ENCODE measurements at places on chromosomes 7 and 10.

- no peak for DNase-seq
These were observed 36.7 kb upstream of the PRPS1L1 start for GRCh38 chr7:18064242-18064838.

DNA sequence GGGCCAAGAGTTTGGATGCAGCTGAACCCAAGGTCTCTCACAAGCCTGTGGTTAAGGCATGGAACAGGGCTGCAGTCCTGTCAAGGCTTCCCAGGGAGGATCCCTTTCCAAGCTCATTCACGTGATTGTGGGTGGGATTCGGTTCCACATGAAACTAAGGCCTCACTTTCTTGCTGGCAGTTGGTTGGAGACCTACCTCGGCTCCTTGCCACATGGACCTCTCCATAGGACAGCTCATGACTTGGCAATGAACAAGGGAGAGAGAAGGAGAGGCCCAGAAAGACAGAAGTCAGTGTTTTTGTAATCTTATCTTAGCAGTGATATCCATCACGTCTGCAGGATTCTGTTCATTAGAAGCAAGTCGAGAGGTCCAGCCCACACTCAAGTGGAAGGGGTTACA is 583.8 kb downstream of the LRMDA start:
- DNase-seq = no peak

DNA sequence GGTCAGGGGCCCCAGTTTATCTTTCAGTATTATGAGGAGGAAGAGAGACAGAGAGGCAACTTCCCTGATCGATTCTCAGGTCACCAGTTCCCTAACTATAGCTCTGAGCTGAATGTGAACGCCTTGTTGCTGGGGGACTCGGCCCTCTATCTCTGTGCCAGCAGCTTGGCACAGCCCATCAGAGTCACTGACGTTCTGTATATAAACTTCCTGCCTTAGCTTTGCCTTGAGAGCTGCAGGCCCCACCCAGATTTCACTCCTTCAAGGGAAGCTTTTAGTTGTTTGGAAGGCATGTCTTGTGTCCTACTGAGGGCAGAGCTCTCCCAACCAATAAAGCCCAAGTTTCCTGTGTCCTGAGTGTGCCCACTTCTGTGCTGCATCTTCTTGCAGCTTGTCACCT is 242.5 kb upstream of the PRSS58 start:
- no peak for DNase-seq

- DNase-seq = no peak
These were observed 31.8 kb upstream of the IL15RA start for GRCh38 chr10:6009150-6009549.

DNA sequence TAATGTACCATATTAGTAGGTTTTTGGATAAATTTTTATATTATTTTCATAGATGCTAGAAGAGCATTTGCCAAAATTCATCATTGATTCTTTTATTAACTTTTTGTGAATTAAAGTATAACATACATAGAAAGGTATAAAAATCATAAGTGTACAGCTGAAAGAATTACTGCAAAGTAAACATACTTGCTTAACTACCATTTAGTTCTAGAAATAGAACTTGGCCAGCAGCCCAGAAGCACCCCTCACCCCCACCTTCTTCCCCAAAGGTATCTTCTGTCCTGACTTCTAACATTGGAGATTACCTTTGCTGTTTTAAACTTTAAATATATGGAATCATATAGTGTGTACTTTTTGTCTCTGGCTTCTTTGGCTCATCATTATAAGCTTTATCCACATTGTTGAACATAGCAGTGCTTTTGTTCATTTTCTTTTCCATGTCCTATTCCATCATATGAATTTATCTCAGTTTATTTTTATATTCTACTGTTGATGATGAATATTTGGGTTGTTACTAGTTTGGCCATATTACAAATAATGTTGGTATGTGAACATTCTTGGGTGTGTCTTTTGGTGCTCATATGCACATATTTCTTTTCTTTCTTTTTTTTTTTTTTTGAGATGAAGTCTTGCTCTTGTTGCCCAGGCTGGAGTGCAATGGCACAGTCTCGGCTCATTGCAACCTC is 142.8 kb downstream of the ADK start:
- no peak for DNase-seq

- DNase-seq = no peak
These were observed 150.2 kb upstream of the LRRN3 start for GRCh38 chr7:110940756-110941155.

DNA sequence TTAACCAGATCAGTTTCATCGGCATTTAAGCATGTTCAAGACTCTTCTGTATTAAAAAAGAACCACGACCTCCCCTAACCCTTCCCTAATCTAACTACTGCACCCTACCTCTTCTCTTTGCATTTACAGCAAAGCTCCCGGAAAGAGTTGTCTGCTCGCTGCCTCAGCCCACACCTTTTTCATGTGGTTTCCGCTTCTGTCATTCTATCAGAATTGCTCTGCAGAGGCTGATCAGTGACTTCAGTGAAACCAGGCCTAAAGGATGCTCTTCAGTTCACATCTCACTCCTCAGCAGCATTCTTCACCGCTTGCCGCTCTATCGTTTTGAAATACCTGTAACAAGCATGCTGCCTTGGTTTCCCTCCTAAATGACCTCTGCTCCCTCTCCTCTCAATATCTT is 160.9 kb downstream of the SDK1 start:
- DNase-seq = peak; percentile 44

GRCh38 chr10:20007426-20007825 is 191.2 kb downstream of the PLXDC2 start:
- no peak for DNase-seq

DNA sequence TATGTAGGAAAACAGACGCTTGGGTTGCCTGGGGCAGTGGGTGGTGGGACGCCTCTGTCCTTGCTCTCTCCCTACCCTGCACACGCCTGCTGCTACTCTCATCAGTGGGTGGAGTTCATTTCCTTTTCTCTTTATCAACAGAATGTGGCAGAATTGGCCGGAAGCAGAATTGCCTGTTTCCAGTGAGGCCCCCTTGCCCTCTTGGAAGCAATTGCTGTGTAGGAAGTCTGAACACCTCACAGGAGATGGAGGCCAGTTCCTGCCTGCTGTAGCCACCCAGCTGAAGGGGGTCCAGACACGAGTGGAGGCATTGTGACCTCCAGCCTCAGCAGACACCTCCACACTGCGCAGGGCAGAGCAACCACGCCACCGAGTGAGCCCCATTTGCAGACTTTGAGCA is 331.6 kb upstream of the ZNF32 start:
- DNase-seq = no peak

GRCh38 chr10:127944256-127944655 is 37.4 kb downstream of the PTPRE start:
- DNase-seq = no peak

GRCh38 chr7:80641548-80641947 is 3.1 kb downstream of the CD36 start:
- no peak for DNase-seq

GRCh38 chr10:64014281-64014680 is 493.1 kb downstream of the REEP3 start:
- no peak for DNase-seq

- no peak for DNase-seq
These were observed 14.9 kb upstream of the ARPC1B start for GRCh38 chr7:99359465-99360154.

GRCh38 chr10:4345877-4346646 is 479.9 kb upstream of the AKR1E2 start:
- DNase-seq = no peak

GRCh38 chr10:25766687-25767221 is 167.3 kb upstream of the MYO3A start:
- no peak for DNase-seq

DNA sequence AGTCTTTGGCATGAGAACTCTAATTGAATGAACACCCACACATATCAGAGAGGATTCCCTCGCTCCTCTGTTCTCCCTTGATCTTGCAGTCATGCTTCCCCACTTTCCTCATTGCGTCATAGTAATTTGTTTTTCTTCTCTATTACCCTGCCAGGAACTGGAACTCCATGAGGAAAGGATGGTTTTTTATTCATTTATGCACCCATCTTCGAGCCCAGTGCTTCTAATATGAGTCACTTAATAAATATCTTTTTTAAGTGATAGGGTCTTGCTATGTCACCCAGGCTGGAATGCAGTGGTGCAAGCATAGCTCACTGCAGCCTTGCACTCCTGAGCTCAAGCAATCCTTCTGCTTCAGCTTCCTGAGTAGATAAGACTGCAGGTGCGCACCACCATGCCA is 83.5 kb downstream of the OTUD1 start:
- DNase-seq = no peak

DNA sequence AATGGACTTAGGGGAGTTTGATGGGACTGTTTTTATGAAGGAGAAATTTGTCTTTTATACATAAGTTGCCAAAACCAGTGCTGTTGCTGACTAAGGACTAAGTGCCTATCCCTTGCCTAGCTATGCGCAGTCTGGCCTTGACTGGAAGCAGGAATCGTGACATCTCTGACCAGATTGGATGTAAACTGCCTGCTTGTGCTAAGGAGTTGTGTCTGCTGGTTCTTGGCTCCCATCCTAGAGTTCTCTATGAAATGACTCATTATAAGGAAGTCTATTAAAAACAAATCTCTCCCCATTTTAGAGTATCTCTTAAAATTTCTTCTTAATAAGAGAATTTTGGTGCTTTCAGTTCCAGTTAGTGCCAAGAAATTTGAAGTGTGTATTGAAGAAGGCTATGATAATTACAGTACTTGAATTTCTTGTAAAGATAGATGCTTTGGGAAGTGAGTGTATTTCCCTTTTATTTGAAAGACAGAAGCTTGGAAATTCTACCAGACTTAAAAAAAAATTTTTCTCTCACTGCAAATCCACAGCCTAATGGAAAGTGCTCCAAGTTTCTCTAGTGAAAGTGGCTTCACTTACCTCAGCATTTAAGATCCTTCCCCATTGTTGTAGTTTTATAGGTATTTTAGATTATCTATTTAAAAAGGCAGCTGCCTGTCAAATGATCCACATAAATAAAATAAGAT is 77.6 kb downstream of the BICC1 start:
- no peak for DNase-seq

GRCh38 chr7:106037489-106038176 is 74.5 kb downstream of the SYPL1 start:
- no peak for DNase-seq

- peak; percentile 43 for DNase-seq
These were observed 22.2 kb downstream of the LIPK start for GRCh38 chr10:88728107-88728763.

- DNase-seq = no peak
These were observed 2.1 kb upstream of the SFMBT2 start for GRCh38 chr10:7412928-7413282.

DNA sequence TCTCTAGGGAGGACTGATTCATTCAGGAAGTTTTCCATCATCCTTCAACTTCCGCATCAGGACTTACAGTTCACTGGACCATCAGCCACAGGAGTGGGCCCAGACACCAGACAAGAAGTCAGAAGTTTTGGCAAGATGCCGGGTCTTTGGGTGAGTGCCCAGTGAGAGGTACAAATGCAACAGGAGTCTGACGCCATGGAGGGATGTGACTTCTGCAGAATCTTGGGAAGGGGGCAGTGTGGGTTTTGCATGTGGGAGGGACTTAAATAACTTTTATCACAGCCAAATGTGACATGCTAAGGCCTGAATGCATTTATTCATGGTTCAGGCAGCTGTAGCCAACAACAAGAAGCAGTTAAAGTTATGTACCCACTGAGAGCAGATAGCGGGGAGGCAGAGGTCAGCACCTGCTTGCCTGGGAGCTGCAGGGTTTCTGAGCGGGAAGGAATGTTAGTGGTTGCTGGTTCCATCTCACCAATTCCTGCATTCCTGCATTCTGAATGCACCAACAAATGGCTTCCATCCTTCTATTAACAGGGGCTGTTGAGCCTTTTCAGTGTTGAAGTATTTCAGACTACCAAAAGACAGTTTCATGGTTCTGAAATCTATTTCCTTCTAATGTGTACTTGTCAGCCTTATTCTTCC is 375.2 kb downstream of the PAXIP1 start:
- DNase-seq = no peak

DNA sequence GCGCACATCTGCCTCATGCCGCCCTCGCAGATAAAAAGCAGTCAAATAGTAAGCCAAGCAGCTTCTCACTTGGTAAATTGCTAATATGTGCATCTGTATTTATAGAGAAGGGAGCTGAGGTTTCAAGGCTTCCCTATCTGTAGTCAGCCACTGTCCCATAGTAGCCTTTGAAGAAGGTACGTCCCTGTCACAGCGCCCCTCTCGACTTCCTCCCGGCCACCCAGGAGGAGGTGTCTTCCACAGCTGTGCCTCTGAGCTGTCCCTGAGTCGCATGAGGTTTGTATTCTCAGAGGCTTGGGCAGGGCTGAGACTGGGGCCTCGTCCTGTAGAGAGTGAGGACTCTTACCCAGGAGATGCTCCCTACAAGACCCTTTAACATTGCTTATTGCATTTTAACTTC is 49.0 kb downstream of the SPOCK2 start:
- no peak for DNase-seq

- no peak for DNase-seq
These were observed 327.1 kb downstream of the FRMD4A start for GRCh38 chr10:14003517-14004184.

- DNase-seq = no peak
These were observed 1095.8 kb downstream of the KCNMA1 start for GRCh38 chr10:76541852-76542251.

- DNase-seq = no peak
These were observed 567.6 kb downstream of the GRM8 start for GRCh38 chr7:126685018-126685573.

- no peak for DNase-seq
These were observed 45.0 kb downstream of the VWDE start for GRCh38 chr7:12358694-12359093.

- no peak for DNase-seq
These were observed 70.4 kb downstream of the ITIH5 start for GRCh38 chr10:7596356-7596755.

DNA sequence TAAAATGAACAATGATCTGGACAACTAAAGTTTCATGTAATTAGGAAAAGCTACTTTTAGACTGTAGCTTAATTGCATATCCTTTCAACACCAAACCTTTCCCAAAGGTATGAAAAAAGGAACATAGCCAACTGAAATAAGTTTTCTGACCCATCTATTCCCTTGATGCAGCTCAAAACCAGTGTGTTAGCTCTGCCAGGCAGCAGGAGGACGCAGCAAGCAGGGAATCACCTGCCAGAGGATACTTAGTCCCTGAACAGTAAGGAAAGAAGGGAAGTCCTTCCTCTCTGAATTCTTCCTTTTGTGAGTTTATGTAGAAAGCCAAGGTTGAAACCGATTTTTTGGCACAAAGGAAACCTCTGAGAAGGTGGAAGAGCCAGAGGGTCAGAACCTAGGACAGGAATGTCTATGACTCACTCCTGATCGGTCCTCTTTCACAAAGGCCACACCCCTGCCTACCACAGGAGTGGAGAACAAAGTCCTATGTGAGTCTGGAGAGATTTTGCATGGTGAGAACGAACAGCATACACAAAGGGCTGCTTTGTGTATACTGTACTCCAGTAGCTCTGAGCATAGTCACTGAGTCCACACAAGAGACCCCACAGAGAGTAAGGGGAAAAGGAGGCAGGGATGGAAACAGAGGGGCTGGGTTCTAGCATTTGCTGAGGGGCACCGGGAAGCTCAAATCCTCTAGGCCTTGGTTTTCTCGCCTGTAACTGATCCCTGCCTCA is 68.8 kb upstream of the GSDME start:
- DNase-seq = no peak
